ENCODE measurements at places on chromosomes 12 and 14. TPM values are rescaled to one million over a fixed set of nuclear protein-coding genes. Genes with fewer than 3 reads are reported as not detected.
A peak's percentile ranks its signal among the peaks of the same experiment; 100 is the strongest.

Gene DTX3
- 23.8 TPM for total RNA-seq

Gene SYNDIG1L
- not detected for total RNA-seq

- DNase-seq: no peak
These were observed 65.8 kb upstream of the KCNA1 start for GRCh38 chr12:4843907-4844306.

DNA sequence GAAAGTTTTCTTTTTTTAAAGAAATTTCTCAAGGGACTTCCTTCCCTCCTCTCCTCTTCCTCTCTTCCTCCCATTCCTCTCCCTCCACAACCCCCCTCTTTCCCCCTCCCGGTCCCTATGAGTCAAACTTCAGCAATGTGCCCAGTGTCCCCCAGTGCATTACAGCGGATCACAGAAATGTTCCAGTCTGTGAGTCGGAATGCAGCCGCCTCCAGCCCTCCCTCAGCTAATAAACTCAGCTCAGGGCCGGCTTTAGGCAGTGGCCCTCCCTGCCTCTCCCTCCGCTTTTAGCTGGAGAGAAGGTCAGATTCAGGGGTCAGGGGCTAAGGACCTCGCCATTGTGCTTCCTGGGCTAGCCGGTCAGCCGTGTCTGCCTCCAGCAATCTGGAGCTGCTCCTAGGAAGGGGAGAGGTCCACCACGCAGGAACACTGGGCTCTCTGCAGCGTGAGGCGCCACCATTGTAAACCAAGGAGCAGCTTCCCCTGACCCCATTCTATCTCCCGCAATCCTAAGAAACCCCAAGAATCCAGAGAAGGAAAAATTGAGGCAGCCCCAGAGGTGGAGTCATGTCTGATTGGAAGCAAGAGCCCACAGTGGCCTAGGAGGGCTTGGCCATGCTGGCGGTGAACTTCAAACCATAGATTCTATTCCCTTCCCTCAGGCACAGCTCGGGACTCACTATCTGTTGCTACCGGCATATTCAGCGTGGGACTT is 1.1 kb upstream of the HDAC7 start:
- DNase-seq: peak; percentile 90

- DNase-seq: no peak
These were observed 1009.6 kb downstream of the DIO2 start for GRCh38 chr14:79201564-79202207.

All from Right ventricle myocardium inferior (tissue), 1 donor.